CD14-positive monocyte (primary cell): ENCODE measurements at places on chromosomes 1 and 21. TPM values are rescaled to one million over a fixed set of nuclear protein-coding genes. Genes with fewer than 3 reads are reported as not detected.

Gene FCRL4
- not detected in 2 replicates for polyA plus RNA-seq

Gene IL10
- polyA plus RNA-seq: 4.1 TPM

Gene PER3
- 0.46 TPM for polyA plus RNA-seq

DNA sequence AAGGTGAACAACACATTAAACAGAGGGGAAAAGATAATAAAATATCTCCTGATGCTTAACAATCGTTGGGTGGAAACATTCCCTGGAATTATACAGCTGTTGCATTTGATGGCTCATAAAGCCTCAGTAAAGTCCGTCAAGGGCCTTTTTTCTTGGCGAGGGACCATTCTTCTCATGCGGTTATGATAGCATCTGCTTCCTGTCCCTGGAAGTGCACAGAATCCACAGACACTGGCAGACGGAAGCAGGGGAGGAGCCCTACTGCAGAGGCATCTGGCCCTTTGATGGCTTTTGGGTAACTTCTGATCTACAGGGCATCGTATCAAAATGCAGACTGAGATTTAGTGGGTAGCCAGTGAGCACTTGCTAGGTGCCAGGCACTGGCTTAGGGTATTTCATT, 286.9 kb downstream of the KIF26B start:
- DNase-seq: no peak

DNA sequence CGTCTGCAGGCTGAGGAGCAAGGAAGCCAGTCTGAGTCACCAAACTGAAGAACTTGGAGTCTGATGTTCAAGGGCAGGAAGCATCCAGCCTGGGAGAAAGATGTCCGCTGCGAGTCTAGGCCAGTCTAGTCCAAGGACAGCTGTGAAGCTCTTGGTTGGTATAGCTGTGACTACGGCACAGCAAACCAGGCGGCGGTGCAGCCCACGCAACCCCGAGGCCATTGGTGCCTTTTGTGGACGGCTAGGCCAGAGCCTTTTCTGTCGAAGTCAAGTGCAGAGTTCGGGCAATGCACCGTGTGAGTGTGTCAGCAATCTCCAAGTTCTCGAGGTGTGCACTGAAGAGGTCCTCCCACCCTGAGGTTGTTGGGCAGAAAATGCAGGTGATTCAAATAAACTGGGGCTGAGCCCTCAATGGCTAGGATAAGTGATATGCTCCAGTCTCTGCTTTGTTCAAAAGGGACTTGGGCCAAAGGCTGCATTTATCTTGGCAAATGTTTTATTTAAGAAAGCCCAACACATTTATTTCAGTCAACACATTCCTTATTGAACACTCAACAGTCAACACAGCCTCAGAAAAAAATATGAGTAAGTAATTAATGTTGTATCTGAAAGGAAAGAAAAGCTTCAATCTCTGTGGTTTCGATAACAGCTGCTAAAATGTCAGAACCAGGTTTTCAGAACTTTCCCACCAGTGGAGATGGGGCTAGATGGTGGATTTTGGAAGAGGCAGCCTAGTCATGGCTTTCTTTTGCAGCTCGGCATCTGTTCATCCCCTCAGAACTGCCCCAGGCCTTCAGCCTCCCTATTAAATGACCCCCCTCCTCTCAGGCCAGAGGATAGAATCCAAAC, 78.1 kb upstream of the COX20 start:
- DNase-seq: no peak

DNA sequence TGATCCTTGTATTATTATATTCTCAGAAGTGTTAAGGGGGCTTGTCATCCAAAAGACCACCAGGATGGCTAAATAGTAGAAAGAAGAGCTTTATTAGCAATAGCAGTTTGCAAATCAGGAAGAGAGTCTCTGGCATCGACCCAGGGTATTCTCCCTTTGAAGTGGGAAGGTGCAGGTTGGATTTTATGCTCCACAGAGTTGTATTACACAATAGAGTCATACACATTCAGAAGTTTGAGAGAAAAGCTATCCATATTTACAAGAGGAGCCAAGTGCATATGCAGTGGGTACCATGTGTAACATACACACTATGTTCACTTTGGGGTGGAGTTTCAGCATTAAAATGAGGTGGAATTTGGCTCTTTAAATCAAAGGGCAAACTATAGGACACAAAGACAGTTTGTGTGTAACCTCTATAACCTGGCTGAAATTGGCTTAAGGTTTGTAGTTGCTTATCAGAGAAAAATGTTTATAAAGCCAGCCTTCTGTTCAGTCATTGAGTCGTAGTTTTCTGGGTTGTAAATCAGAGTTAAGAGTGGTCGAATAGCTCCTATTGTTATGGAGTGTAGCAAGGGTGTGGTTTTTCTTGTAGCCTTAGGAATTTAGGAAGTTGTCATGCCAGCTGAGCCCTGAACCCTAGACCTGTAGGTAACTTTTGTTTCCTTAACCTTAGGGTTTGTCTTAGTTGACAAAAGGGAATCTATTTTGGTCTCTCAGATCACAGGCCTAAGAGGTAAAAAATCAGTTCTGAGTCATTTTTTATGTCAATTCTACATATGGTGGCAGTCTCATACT, 125.3 kb downstream of the DNM3 start:
- no peak for DNase-seq

DNA sequence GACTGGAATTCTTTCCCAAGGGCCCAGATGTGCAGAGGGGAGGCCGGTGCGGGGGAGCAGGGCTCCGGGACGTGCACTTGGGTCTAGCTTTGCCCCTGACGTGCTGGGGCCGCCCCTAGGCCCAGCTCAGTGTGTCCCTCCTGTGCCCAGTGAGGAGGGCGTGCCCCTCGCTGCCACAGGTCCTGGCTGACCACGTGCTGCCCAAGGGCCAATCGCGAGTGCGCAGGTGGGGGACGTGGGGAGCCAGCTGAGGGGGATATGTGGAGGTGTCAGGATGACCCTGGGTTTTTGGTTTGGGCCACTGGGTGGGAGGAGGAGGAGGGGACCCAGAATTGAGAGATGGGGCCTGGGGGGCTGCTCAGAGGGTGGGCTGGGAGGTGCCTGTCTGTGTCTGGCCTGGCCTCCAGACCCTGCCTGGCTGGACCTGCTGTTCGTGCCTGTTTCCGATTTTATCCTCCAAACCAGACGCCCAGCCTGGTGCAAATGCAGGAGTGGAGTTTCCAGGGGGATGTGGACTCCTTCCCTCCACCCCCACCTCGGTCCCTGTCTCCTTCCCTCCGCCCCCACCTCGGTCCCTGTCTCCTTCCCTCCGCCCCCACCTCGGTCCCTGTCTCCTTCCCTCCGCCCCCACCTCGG, 6.1 kb upstream of the RNF223 start:
- DNase-seq: no peak
